ENCODE measurements at places on chromosomes 6 and 20.

DNA sequence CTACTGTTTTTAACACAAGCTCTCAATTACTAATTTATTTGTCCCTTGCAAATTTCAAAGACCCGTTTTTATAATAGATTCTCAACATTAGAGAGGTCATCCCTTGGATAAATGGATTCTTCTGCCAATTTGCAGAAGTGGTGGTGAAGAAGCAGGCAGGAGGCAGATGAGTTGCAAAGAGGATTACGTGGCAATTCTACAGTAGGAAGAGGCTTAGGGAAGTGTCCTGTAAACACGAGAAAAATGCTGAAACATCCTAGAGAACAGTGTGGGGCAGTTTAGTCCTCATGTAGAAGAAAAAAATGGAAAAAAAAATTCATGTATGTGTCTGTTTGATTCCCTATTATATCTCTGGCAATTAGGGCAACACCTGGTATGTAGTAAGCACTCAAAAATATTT lies 87.6 kb downstream of the BMP2 start:
- DNase-seq: no peak

DNA sequence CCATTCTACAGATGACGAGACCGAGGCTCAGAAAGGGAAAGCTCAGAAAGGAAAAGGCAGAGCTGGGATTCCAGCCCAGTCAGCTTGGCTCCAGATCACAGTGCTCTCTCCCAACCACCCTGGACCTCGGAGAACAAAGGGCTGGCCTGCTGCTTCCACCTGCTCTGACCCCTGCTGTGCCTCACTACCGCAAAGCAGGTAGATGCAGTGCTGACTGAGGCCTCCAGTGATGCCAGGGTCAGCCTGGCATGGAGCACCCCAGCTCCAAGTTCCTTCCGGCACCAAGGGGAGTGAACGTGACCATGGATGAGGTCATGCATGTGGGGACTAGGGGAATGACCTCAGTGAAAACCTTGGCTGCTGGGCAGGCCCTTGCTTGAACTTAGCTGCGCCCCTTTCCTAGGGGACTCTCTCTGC lies 20.7 kb upstream of the TLDC2 start:
- DNase-seq: no peak

- no peak for DNase-seq
These were observed 452 bp upstream of the TREM2 start for GRCh38 chr6:41163419-41163717.

DNA sequence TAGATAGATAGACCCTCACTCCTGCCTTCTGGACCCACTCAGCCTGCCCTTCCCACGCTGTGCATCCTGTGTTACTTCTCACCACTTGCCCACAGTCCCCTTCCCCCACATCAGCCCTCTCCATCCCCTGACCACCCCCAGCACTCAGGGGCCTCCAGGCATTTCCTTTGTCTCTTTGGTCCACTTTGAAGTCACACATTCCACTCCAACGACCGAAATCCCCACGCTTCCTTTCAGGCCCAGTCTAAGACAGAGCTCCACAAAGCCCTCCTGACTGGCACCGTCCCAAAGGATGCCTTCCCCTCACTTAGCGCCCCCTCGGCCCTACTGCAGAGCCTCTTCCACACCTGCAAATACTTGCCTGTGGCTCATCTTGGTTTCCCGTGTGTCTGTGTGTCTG lies 83.8 kb downstream of the FOXF2 start:
- DNase-seq: no peak

- DNase-seq: no peak
These were observed 8.7 kb downstream of the CST4 start for GRCh38 chr20:23680146-23680545.

DNA sequence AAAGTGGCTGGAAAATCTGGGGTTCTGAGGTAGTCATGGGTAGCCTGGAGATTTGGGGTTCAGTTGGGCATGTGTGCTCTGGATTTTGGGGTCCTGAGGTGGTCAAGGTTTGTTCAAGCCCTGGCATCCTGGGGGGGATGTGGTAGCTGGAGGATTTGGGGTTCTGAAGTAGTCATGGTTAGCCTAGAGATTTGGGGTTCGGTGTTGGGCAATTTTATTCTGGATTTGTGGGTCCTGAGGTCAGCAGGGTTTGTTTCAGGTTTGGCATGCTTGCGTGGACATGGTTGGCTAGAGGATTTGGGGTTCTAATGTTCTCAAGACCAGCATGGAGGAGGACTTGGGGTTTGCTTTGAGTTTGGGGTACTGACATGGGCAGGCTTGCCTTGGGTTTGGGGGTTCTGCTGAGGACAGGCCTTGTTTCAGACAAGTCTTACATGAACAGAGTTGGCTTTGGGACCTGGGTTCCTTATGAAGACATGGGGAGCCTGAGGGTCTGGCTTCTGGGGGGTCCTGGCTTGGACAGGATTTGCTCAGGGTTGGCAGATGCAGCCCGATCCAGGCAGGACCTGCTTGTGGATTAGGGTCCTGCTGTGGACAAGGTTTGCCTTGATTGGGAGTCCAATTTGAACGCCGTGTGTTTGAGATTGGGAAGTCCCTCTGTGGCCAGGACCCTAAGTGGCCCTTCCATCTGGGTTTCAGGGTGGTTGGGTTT lies 906 bp downstream of the ANKRD60 start:
- DNase-seq: no peak

DNA sequence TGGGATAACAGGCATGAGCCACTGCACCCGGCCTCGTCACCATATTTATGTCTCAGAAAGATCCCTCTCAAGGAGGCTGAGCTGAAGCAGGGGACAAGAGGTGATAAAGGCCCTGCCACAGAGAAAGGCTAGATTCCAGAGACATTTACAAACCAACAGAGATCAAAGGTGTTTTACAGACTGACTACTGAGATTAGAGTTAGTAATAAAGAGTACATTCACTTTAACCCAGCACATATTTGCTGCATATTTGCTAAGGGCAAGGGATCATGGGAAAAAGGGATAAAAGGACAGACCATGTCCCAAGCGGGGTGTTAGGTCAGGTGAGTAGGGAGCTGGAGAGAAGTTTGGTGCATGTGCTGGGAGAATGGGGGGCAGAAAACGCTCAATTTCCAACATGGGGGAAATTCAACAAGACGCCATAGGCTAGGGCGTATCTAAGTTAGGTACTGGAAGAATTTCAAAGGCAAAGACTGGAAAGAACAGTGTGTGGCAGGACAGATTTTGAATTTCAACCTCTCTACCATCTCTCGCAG lies 43.8 kb upstream of the SEC63 start:
- no peak for DNase-seq

- DNase-seq: no peak
These were observed 72.4 kb upstream of the SIRPA start for GRCh38 chr20:1822564-1823449.

GRCh38 chr6:117078624-117079023 lies 186.7 kb upstream of the VGLL2 start:
- no peak for DNase-seq

DNA sequence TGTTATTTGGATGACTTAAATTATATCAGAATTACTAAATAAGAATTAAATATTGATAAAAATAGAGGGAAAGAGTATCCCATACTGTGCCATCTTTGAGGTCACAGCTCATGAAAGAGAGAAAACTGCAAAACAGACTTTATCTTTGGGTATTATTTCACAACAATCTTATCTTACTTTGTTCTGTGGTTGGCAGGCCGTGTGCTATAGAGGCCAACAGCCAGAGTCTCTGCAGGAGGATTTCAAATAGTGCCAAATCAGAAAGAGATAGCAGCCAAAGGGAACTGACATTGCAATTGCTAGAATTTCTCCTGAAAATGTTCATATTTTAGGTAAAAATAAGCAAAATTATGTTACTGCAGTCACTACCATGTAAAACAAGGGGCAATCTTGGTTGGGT lies 354.2 kb downstream of the GRIK2 start:
- no peak for DNase-seq

DNA sequence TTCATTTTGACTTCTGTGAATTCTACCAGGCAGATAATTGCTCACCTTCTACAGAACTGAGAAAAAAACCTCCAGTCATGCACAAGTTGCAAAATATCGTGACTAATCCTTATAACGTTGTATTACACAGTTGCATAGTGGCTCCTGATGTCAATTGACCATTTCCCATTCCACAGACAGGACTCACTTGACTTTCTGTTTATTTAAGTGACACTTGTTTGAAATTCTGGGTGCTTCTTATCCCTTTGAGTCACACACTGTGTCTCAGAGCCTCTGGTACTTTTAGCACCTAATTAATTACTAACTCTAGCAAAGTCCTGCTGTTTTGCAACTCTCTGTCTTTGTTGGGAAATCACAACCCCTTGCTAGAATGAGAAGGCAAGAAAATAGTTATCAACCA lies 16.2 kb upstream of the RSPO3 start:
- DNase-seq: no peak

GRCh38 chr6:46044881-46045617 lies 29.4 kb upstream of the CLIC5 start:
- peak; percentile 64 for DNase-seq

DNA sequence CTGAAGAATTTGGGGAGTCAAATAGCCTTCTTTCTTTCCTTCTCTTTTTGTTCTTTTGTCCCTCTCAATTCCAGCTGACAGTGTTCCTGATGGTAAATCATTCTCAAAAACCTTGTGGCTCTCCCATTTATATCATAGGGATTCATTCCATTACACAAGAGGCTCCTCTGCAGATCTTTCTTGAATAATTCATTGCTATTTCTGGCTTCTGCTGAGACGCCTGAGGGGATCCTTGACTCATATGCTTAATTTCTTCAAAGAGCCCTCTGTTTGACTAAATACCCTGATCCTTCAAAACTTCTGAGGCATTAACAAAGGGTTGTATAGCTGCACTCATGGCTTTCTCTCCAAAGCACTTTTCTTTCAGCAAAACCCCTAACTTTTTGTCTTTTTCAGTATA lies 289.3 kb downstream of the FARS2 start:
- DNase-seq: no peak

- no peak for DNase-seq
These were observed 4.5 kb upstream of the COL9A3 start for GRCh38 chr20:62812181-62812906.

DNA sequence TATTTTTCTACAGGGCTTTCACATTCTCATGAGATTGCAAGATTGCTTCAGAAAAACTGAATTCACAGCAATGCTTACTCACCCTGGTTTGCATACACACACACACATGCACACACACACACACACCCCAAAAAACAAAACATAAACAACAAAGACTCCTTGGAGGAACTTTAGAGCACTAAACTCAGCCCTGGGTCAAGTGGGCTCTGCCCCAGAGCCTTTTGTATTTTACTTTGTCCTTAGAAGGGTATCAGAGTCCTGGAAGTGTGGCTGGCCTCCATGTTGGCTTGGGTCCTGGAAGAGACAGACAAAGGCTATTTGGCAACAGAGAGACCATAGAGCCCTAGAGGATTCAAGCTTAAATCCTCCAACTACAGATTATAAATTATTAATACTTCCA lies 8.0 kb upstream of the CST9 start:
- no peak for DNase-seq

DNA sequence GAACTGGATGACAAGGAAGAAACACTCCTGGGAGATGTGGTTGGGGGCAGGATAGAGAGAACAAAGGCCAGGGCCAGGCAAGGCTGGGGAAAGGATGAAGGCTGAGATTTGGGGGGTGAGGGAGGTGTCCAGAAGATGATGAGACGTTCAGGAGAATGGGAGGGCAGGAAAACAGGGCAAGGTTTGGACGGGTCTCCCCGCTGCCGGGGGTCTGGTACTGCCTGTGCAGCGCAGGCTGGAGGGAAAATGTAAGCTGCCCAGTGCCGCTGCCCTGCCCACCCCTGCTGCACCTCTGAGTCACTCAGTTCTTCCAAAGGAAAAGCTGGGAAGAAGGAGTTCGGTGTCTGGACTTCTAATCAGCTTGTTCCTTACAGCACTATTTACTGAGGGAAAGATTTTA lies 130.9 kb downstream of the DTNBP1 start:
- DNase-seq: no peak

DNA sequence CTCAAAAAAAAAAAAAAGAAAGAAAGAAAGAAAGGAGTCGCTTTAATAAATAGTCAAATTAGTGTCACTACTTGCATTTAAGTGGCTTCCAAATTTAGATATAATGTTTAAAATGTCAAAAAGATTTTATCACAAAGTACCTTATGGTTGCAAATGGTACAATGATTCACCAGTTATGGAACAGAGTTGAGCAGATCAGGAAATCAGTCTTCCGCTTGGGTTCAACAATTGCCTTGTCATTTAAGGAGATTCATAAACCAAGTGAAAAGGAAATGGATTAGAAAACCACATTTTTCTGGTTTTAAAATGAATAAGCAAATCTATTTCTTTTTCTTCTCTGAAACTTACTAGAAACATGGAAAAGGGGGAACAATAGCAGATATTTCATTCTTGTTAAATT lies 94.8 kb upstream of the PTPRT start:
- no peak for DNase-seq

DNA sequence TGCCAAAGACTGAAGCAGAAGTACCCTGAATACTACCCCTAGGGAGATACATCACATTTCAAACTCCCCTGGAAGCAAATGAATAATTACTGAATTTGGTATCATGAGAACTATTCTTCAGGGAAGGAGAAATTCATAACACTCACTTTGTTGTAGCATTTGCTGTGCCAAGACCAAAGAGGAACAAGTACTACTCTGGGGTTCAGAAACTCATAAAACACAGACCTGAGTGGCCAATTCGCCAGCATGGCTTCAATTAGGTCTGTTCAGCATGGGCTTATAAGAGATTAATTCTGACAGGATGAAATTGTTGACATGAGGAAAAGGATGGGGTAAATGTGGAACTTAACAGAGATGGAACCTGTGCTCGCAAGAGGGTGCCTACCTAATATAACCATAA lies 6.5 kb downstream of the ELOVL5 start:
- DNase-seq: no peak

DNA sequence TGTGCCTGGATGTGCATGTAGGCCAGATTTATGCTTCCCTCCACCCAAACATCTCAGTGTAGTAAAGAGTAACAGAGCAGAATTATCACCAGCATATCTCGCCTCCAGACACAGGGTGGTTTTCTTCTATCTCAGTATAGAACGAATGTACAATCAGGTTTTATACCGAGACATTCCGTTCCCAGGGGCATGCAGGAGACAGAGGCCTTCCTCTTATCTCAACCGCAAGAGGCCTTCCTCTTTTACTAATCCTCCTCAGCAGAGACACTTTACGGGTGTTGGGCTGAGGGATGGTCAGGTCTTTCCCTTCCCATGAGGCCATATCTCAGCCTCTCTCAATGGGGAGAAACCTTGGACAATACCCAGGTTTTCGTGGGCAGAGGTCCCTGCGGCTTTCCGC lies 36.4 kb upstream of the MC3R start:
- no peak for DNase-seq

GRCh38 chr20:51636123-51636522 lies 93.6 kb upstream of the NFATC2 start:
- no peak for DNase-seq

DNA sequence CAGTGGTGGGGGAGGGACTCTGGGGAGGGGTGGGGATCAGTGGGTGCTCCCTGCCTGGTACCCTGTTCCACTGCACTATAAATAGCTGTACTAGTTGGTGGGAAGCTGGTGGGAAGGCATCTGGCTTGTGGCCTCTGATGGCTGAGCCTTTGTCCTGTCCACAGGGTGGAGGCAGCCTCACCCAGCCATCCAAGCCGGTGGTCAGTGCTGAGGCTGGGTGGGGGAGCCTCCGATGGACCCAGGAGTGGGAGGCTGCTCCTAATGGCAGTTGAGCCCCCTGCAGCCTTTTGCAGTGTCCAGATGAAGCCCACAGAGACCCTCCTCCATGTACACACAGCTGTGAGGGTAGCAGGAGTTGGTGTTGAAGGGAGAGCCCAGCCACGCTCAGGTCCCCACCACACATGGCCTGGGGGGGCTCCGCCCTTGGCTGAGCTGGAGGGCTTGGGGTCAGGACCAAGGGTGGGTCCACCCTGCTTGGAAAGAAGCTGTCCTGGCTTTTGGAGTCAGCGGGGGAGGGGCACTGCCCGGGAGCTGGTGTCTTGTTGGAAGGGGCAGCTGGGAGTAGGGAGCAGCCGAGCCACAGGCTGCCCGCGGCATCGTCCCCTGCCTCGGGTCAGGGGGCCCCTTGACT lies 2.5 kb downstream of the PPDPF start:
- no peak for DNase-seq
